M059J (cell line): ENCODE measurements at places on chromosomes 2 and 18.

DNA sequence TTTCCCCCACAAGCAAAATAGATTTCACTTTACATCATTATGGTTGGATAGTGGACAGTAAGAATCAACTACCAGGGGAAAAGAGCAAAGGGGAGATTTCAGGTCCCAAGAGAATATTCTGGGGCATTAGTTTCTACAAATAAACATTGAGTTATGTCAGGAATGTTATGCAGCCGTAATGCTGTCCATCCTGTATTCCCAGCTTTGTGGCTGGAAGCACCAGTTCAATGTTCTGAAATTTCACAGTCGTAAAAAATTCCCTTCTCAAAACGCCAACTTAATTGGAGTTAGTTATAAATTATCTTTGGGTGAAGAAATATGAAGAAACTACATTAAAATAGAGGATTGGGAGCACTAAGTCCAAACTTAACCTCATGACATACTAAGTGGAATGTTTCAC is 141.5 kb upstream of the FIGN start:
- peak; percentile 38 for DNase-seq

- DNase-seq: no peak
Observed at GRCh38 chr2:39730276-39730675, 48.8 kb downstream of the THUMPD2 start.

DNA sequence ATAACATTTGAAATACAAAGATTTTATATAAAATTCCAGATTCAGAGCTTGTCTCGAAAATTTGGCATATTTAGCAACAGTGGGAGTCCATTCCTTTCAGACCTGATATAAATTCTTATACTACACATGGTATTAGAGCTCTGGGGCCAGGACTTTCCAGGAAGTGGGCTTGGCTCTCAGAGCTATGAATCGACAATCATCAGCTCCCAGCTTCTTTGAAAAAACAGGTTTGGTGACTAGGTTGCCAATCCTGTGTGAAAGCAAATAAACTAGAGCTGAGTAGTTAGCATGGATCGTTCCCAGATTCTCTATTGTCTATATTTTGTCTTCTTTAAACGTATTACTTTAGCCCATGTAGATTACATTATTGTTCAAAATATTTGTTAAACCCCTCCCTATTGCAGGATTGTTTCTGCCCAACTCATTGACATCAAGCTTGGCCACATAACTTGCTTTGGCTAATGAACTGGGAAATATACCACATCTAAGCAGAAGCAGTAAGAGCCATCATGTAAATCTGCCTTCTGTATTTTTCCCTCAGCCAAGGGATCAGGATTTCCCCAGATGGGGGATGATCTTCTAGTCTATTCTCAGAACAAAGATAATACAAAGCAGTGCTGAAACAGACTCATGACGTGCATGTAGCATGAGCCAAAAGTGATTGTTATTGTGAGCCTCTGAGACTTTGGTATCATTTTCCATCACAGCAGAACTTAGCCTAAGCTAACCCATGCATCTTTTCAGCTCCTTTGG is 105.4 kb downstream of the KCNH7 start:
- no peak for DNase-seq

GRCh38 chr2:201255408-201256033 is 4.8 kb upstream of the CASP8 start:
- DNase-seq: no peak

GRCh38 chr2:20419007-20419576 is 27.8 kb upstream of the RHOB start:
- no peak for DNase-seq

GRCh38 chr2:126655051-126655450 is 907 bp upstream of the GYPC start:
- DNase-seq: no peak

DNA sequence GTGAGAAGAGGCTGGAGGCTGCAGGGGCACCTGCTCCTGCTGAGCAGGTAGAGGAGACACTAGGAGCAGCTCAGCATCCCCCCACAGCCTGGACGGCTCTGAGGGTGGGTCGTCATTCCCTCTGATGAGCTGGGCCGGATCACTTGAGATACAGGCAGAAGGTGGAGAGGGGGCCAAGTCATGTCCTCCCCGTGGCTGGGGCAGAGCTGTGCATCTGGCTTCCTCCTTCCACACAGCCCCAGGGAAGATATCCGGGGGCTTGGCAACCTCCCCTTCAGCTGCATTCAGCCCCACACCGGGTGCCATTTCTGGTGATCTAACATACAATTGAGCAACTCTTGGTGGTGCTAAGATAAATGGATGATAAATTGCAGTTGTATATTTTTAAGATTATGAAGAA is 236.9 kb downstream of the LDLRAD4 start:
- DNase-seq: no peak
